ENCODE measurements at places on chromosomes 5 and 9.
A peak's percentile ranks its signal among the peaks of the same experiment; 100 is the strongest.

- DNase-seq, result no peak
These were observed 122.5 kb downstream of the TMEM174 start for GRCh38 chr5:73295447-73295846.

- no peak for DNase-seq
These were observed 41.1 kb downstream of the FAM174A start for GRCh38 chr5:100576217-100576751.

GRCh38 chr9:33151007-33151557 lies 16.1 kb downstream of the B4GALT1 start:
- DNase-seq, result no peak

DNA sequence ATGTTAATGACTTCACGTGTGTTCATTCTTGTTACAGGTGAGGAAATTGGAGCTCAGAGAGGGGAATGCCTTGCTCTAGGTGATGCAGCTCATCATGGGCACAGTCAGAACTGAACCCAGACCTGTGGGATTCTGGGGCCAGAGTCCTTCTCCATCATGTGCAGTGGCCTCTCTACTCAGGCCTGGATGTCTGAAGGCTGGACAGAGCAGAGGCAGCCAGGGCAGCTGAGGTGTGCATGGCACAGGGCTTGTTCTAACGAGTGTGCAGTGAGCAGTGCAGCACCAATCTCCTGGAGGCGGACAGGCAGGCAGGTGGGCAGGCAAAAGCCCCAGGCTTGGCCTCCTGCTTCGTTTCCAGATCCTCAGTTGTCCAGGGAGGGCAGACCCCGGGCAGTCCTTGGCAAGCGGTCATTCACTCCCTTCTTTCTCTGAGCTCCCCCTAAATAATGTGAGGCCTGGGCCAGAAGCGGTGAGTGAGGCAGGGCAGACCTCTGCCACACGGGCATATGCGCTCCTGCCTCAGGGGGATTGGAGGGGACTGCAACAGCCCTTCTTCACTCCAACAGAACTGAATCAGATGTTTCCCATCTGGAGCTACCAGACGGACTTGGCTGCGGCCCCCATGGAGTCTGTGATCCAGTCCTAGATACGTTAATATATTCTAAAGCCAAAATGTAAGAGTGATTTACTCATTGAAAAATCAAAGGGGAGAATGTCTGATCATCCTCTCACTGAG lies 68.7 kb upstream of the FSTL4 start:
- no peak for DNase-seq

GRCh38 chr5:149679876-149680809 lies 50.0 kb upstream of the PPARGC1B start:
- DNase-seq, result no peak

GRCh38 chr5:111252799-111253545 lies 28.8 kb downstream of the CAMK4 start:
- DNase-seq, result no peak

DNA sequence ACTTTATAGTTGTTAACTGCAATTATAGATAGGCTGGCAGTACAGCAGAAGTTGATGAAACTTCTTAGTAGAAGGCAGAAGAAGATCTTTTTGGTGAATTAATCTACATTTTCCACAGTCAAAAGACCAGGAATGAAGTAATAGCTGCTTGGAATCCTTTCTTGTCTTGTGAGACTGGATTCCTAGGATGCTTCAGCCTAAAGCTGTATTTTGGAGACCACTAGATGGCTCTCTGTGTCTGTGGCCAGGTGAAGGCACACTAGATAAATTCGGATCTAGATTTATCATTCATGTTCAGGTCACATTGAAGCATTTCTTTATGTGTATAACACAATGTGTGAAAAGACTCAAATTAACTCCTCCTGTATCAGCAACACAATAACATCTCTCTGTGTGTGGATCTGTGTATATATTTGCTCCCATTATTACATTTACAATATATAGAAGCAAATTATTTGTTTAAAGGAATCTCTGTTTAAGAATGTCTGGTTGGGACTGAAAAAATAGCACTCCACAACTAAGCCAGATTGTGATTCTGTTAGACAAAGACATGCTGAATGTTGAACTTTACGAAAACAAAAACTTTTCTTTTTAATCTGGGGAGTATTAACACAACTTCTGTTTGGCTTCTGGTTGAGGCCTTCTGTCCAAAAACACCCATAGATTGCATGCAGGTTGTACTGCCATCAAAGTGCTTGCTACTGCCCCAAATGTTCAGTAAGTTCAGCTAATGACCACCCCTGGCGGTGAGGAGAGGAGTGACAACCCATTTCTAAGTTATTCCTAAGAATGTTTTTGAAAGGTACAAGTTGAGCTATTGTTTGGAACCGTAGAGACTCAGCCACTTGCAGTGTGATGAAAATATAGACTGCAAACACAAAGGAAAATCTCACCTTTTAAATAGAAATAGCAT lies 10.6 kb downstream of the GRIN3A start:
- DNase-seq, result no peak

GRCh38 chr9:131845305-131846298 lies 105.7 kb upstream of the RAPGEF1 start:
- DNase-seq, result no peak

- no peak for DNase-seq
These were observed 12.9 kb downstream of the PRRC2B start for GRCh38 chr9:131406563-131407436.

- DNase-seq, result no peak
These were observed 238.0 kb downstream of the HSPA4 start for GRCh38 chr5:133289686-133290367.

DNA sequence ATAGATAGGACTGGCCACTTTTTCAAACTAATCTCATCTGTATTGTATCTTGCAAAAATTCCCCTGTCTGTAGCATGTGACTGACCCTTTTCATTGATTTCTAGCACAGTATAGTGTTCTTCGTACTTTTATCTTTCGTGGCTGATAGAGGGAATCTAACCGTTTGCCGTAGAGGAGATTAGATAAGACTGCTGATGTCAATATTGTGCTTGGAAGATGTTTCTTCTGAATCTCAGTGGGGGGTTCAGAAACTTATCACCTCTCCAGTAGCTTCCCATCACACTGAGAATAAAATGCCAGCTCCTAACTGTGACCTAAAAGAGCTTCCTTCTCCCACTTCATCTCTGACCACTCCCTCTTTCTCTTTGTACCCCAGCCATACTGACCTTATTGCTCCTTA lies 25.4 kb upstream of the ALDOB start:
- DNase-seq, result no peak

- no peak for DNase-seq
These were observed 644.9 kb downstream of the CCDC171 start for GRCh38 chr9:16197578-16198370.

- DNase-seq, result no peak
These were observed 116.4 kb upstream of the FST start for GRCh38 chr5:53364061-53364460.

DNA sequence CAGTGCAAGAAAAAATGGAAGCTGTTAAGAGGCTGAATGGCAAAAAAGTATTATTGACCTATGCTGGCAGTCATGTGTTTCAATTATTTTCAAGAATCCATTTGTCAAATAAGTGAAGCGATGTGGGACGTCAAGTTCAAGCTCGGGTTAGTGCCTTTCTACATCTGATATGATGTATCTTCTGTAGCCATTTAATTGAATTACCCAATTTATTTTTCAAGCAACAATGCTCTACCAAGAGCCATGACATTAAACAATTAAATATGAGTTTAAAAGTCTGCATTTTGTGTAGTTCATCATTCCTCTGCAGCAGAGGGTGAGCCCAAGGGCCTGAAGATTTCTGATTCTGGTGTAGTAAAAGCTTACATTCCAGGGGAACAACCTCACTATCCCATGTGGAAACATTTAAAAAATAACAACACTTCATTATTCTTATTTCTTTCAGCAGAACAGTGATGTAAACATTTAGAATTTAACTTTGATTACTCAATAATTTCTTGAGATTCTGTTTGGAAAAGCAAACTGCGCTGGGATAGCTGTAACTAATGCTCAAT lies 619.7 kb upstream of the ARRDC3 start:
- DNase-seq, result no peak

GRCh38 chr9:109789971-109790370 lies 10.0 kb downstream of the PALM2AKAP2 start:
- no peak for DNase-seq

- DNase-seq, result no peak
These were observed 14.9 kb downstream of the SPAAR start for GRCh38 chr9:35923927-35924763.

- peak; percentile 4 for DNase-seq
These were observed 11.6 kb downstream of the ERP44 start for GRCh38 chr9:100087218-100087617.

DNA sequence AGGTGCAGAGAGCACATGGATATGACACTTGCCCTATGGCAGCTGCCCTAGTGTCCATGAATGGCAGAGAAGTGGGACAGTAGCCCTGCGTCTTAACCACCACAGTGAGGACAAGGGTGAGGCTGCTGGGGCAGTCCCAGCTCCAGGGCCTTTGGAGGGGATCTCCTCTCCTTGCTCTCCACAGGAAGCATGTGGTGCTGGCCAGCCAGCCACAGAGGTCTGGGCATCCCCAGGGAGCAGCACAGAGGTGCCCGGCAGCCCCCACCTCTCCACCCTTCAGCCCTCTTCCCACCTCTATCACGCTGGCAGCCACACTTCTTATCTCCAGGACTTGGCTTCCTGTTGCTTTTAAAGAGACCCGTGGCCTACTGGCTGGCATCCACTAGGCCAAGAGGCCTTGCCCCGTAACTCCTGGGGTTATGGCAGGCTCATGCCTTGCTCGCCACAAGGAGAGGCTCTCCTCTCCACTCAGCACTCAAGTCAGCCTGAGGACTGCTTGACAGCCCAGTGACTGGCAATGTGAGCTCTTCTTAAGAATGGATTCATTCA lies 21.9 kb downstream of the CSF2 start:
- DNase-seq, result no peak

GRCh38 chr9:130997925-130998596 lies 10.9 kb upstream of the LAMC3 start:
- no peak for DNase-seq

- DNase-seq, result no peak
These were observed 105.5 kb upstream of the PITX1 start for GRCh38 chr5:135139381-135140134.

- DNase-seq, result no peak
These were observed 857.2 kb upstream of the COX7C start for GRCh38 chr5:85760519-85760918.

DNA sequence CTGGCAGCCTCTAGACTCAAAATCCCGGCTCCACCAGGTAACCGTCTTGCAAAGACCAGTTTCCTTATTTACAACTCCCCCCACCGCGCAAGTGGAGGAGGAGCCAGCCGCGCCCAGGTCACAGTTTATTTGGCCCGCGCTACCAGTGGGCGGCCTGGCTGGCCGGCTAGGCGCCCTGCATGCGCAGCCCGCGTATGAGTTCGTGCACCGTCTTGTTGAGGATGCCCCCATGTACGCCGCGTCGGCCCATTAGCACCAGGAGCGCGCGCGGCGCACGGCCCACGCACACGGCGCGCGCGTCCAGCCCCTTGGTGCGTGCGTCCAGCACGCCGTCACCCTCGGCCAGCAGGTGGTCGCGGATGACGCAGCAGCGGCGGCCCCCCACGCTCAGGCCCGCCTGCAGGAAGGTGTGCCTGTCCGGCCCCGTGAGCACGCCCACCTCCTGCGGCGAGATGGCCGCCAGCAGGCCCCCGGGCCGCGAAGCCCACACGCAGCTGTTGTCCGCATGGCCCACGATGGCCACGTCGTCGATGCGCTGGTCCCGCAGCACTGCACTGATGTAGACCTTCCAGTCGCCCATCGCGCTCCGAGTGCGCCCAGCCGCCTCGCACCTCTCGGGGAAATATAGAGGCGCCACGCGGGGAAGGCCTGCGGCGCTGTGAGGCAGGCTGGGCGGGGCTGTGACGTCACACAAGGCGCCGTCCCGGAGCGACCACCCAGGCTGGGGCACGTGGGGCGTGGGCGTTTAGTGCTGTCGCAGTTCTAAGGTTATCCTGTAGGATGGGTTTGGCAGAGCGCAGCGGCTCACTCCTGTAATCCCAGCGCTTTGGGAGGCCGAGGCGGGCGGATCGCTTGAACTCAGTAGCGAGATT lies at the start of gene PFN3:
Gene PFN3 (minus strand): TSS at position 665 of the 872 bp plus-strand sequence. CDS start 85 bp downstream, at position 580.
- no peak for DNase-seq

GRCh38 chr9:843427-843785 lies 1.9 kb downstream of the DMRT1 start:
- no peak for DNase-seq

DNA sequence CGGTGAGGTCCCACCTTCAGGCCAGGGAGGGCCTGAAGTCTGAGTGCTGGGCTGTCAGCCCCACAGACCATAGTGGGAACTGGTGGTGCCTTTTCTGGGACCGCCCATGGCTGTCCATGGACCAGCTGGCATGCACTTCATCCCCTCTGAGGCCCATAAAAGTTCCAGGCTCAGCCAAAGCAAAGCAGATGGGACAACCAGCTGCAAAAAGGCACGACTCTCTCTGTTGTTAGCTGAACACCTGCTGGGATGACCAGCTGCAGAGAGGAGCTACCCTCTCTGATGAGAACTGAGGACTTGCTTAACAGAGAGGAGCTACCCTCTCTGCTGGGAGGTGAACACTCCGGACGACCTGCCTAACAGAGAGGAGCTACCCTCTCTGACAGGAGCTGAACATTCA lies 844.3 kb upstream of the DMAC1 start:
- DNase-seq, result no peak

- no peak for DNase-seq
These were observed 44.6 kb downstream of the PNPLA7 start for GRCh38 chr9:137505421-137506140.

GRCh38 chr9:4237748-4238511 lies 61.9 kb downstream of the GLIS3 start:
- DNase-seq, result no peak

- no peak for DNase-seq
These were observed 112.2 kb downstream of the GABBR2 start for GRCh38 chr9:98596486-98596885.

DNA sequence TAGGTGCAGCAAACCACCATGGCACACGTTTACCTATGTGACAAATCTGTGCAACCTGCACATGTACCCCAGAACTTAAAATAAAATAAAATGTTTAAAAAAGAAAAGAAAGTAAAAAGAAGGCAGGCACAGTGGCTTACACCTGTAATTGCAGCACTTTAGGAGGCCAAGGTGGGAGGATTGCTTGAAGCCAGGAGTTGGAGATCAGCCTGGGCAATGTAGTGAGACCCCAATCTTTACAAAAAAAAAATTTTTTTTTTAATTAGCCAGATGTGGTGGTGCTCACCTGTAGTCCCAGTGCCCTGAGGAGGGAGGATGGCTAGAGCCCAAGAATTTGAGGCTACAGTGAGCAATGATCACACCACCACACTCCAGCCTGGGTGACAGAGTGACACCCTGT lies 12.5 kb upstream of the LHFPL2 start:
- no peak for DNase-seq

- no peak for DNase-seq
These were observed 266.9 kb downstream of the ARHGAP26 start for GRCh38 chr5:143037071-143037470.

GRCh38 chr9:21174671-21175070 lies 8.2 kb upstream of the IFNA21 start:
- no peak for DNase-seq

DNA sequence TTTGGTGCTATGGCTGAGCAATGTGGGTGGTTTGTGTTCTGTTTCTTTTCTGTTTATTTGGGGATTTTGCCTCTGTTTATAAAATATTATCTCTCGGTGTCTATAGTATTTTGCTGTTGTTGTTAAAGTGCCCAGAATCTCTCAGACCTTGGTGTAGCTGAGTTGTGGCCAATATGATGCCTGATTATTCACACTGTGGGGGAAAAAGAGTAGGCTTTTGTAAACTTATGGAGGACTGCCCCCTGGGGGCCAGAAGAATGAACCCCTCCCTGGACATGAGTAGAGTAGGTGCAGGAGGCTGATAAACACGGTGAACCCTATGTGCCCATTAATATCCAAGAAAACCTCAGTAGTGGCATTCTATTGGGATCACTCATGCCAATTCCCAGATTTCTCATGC lies 49.0 kb upstream of the DPYSL3 start:
- DNase-seq, result no peak

Measured in central memory CD4-positive, alpha-beta T cell (primary cell).